ENCODE measurements at places on chromosomes 6 and 20.
A peak's percentile ranks its signal among the peaks of the same experiment; 100 is the strongest.

- no peak for DNase-seq
These were observed 99.0 kb downstream of the QRSL1 start for GRCh38 chr6:106728296-106728870.

DNA sequence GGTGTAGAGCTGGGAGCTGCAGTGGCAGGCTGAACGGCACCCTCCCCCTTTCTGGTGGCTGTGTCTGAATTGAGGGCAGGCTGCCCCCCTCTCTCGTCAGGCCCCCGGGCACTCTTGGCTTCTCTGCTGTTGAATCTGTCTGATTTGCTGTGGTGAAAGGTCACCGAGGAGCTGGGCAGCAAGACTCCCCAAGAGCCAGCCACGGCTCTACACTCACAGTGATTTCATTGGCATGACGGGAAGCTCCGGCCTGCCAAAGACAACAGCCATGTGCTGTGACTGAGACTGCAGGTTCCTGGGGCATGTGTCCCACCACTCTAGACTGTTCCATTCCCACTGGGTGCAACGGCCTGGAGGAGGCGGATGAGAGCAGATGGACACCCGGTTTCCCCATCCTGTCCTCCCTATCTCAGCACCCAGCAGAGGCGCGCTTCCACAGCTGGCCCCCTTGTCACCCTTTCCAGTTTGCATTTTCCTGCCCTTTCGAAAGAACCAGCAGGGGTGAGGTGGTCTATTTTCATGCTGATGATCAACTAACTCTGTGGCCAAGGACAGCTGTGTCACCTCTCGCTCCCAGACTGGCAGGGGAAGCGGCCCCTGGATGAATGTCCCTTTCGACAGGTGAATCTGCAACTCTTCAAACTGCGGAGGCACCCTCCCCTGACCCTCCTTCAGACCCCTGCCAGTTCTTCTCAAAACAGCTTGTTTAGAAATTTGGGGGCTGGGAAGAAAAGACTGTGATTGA lies 2.2 kb downstream of the APCDD1L start:
- DNase-seq = no peak

GRCh38 chr6:154994836-154995253 lies 270 bp upstream of the TIAM2 start:
- DNase-seq = no peak

- no peak for DNase-seq
These were observed 474 bp downstream of the CEBPB start for GRCh38 chr20:50191065-50191543.

DNA sequence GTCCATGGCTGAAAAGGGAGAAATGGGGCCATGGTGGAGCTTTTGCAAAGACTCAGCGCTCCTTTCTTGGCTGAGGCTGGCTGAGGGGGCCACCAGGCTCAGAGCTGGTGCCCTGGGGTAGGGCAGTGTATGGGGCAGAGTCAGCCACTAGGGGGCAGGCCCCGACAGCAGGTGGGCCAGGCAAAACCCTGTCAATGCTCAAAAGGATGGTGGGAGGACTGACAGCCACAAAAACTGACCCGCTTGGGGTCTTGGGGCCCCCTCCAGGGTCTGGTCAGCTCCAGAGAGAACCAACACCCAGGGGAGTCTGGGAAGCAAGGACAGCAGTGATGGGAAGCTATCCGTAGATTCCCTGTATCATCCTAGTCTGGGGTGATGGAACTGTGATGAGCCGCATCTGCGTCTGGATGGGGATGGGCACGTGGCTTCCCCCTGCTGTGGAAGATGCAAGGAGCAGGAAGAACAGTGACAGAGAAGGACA lies 306.9 kb downstream of the DHX35 start:
- DNase-seq = peak; percentile 45

- DNase-seq = no peak
These were observed 194.2 kb upstream of the PHACTR1 start for GRCh38 chr6:12522347-12522746.

- DNase-seq = no peak
These were observed 488.4 kb downstream of the PREX1 start for GRCh38 chr20:48339190-48339985.

GRCh38 chr6:24761851-24762250 lies 12.9 kb upstream of the GMNN start:
- no peak for DNase-seq

DNA sequence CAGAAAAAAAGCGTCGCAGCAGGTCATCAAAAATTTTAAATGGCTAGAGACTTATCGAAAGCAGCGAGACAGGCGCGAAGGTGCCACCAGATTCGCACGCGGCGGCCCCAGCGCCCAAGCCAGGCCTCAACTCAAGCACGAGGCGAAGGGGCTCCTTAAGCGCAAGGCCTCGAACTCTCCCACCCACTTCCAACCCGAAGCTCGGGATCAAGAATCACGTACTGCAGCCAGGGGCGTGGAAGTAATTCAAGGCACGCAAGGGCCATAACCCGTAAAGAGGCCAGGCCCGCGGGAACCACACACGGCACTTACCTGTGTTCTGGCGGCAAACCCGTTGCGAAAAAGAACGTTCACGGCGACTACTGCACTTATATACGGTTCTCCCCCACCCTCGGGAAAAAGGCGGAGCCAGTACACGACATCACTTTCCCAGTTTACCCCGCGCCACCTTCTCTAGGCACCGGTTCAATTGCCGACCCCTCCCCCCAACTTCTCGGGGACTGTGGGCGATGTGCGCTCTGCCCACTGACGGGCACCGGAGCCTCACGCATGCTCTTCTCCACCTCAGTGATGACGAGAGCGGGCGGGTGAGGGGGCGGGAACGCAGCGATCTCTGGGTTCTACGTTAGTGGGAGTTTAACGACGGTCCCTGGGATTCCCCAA lies at the start of gene EEF1A1:
TSS of gene EEF1A1 (minus strand) at position 345 of the 663 bp plus-strand sequence. CDS start 1,006 bp downstream, outside the sequence.
- DNase-seq = peak; percentile 67

GRCh38 chr20:58192065-58192464 lies 36.4 kb downstream of the ANKRD60 start:
- no peak for DNase-seq

DNA sequence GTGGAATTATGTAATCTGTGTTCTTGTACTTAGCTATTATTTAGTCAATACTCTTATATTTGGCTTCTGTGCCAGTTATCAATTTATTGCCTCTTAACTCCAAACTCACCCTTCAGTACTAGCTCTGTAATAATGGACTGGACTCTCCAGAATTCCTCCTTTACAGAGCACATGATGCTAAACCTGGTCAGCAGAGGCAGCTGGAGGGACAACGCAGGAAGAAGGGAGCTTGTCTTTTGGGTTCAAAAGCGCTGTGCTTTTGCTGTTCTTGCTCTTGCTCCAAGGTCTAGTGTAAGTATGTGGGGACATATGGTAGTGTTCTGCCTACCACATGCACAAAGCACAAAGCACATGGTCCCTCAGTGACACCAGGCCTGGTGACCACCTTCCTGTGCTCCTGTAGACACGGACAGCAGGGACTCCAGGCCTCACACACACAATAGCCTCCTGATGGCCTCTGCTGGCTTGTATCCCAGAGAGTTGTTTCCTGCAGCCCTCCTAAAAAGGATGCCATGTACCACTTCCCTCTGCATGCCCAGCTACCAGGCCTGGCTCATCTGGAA lies 46.1 kb downstream of the CHD6 start:
- DNase-seq = no peak

- DNase-seq = no peak
These were observed 110.6 kb downstream of the TRDN start for GRCh38 chr6:123526128-123526527.

GRCh38 chr6:45001663-45002062 lies 326.5 kb upstream of the RUNX2 start:
- DNase-seq = peak; percentile 1

DNA sequence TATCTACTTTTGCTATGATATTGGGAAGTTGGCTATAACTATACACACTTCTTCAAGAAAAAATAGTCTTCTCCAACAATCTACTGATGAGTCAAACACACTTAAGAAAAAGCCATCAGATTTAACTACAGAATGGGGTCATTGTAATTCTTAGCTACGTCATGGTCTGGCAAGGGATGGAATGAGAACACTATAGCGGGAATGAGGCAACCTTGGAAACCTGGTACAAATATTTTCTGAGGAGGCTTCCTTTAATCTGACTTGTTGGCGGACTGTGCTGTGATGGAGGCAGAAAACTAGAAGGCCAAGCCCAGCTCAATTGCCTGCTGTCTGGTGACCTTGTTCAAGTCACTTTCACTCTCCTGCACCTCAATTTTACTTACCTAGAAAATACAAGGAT lies 586.8 kb upstream of the JAG1 start:
- DNase-seq = no peak

GRCh38 chr6:35391240-35391968 lies 49.0 kb downstream of the PPARD start:
- no peak for DNase-seq

DNA sequence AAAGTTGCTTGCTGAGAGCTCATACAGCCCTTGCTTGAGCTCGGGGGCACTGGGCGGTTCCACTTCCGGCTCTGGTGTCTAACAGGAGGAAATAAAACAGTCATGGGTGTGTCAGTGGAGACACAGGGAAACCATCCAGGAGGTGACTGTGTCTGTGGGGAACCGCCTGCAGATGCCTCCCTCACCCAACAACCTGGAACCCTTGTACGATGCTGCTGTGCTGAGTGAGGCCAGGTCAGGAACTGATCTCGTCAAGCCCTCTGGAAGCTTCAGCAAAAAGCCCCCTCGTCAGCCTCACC lies 15.5 kb downstream of the TXNDC5 start:
- DNase-seq = no peak

- DNase-seq = no peak
These were observed 98.2 kb upstream of the NAA20 start for GRCh38 chr20:19918965-19919329.

DNA sequence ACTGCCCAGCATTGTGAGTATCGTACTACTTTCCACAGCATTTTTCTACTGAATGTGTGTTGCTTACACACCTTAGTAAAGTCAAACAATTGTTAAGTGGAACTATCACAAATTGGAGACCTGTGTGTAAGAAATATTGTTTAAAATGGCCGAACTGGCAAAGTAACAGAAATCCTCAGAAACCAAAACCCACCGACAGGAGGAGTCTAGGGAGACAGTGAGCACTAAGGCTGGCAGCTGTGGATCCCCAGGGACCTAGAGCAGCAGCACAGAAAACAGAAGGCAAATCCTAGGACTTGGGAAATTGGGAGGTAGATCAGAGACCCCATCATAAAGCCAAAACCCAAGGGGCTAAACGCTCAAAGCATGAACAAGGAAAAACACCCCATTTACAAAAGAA lies 69.9 kb downstream of the SESN1 start:
- no peak for DNase-seq

DNA sequence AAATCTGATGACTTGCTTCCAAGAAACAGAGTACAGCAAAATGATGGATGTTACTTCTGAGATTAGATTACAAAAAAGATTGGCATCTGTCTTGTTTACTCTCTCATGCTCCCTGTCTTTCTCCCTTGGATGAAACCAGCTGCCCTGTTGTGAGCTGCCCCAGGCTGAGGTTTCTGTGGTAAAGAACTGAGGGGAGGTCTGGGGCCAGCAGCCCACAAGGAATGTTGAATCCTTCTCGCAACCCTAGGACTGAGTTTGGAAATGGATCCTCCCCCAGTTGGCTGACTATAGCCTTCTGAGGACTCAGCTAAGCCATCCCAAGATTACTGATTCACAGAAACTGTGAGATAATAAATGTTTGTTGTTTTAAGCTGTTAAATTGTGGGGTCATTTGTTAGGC lies 5.6 kb upstream of the HECA start:
- no peak for DNase-seq

GRCh38 chr6:36622901-36623546 lies 28.9 kb downstream of the SRSF3 start:
- no peak for DNase-seq

- DNase-seq = no peak
These were observed 175.8 kb upstream of the ARID1B start for GRCh38 chr6:156601152-156602065.

DNA sequence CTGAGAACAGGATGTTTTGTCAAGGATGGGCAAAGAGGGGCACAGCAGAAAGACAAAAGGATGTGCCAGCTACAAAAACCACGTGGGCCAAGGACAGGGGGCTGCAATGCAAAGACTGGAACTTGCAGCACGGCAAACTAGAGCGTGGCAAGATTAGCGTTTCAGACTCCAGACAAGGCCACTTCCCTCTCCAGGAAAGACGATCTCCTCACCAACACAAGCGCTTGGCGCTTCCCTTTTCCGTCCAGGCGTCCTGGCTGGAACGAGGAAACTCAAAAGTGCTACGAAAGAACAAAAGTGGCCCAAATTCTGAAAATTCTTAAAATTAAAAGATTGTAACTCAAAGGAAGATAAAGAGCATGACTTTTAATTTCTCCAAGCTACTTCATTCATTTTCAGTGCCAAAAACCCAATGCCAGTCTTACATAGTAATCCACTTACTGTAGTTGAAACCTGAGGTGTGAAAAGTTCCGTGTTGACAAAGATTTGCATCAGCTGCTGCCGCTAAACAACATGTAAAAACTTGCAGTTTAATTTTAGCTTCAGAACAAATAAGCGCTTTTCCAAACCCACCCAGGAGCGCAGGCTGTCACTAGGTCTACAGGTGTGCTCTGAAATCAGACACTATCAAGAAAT lies 207.1 kb upstream of the RREB1 start:
- no peak for DNase-seq

GRCh38 chr20:57040924-57041323 lies 225.5 kb downstream of the BMP7 start:
- DNase-seq = no peak

GRCh38 chr6:125095580-125096301 lies 57.8 kb upstream of the TPD52L1 start:
- DNase-seq = no peak

DNA sequence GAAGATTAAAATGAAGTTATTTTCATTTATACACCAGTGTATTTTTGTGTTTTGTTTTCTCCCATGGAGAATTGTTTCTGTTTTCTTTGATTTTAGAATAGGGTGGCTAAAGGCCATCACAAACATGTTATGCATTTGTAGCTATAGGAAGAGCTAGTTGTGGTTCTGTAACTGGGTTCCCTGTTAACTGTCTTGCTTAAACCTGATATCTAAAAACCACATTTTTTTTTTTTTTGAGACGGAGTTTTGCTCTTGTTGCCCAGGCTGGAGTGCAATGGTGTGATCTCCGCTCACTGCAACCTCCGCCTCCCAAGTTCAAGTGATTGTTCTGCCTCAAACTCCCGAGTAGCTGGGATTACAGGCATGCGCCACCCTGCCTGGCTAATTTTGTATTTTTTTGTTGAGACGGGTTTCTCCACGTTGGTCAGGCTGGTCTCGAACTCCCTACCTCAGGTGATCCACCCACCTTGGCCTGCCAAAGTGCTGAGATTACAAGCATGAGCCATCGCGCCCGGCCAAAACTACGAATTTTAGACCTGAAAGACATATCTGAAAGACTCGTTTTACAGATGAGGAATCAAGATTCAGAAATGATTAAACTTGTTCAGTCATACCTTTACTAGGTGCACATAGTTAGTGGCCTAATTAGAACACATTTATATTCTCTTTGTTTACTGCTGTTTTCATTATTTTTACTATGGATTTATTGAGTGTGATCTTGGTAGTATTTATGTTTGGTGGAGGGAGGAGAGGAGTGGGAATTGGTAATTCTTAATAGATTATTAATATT lies 18.0 kb downstream of the SCAF8 start:
- no peak for DNase-seq

Data from GM12892 (cell line).